Ovary (tissue), 10 donors: ENCODE measurements at places on chromosomes 2 and 18. TPM values are rescaled to one million over a fixed set of nuclear protein-coding genes. Genes with fewer than 3 reads are reported as not detected.

Gene ABCG5
- not detected for total RNA-seq

Gene ZNF804A
- 0.25 TPM for total RNA-seq

Gene G6PC2
- total RNA-seq: not detected

Gene PLCL1
- total RNA-seq: 17.9 TPM

Gene CROCC2
- total RNA-seq: 6.1 TPM

Gene EPB41L3
- 58.1 TPM for total RNA-seq

Gene TMX3
- 40.2 TPM for total RNA-seq

DNA sequence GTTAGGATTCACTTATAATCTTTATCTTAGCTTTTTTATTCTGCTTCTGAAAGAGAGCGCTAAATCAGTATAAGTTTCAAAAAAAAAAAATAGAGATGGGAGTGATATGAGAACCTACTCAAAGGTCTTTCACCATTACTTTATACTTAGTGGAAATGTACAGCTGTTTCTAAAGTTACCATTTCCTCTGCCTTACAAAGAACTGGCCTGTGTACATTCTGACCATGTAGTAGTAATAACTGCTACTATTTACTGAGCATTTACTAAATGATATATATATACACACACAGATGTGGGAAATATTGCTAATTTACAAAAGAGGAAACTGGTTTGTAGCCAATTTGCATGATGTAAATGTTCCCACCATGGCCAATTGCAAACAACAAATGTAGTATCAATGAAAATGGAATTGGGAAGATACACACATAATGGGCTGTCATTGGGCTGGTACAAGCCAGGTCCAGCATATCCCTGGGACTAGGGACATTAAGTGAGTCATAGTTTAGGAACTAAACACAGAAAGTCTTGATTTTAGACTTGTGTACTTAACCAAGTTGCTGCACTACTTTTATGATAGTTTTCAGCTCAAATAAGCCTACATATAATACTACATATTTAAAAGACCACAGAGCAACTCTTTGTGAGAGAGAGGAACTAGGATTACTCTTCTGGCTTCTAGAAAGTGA, 67.1 kb downstream of the DYNC1I2 start:
- DNase-seq: no peak

DNA sequence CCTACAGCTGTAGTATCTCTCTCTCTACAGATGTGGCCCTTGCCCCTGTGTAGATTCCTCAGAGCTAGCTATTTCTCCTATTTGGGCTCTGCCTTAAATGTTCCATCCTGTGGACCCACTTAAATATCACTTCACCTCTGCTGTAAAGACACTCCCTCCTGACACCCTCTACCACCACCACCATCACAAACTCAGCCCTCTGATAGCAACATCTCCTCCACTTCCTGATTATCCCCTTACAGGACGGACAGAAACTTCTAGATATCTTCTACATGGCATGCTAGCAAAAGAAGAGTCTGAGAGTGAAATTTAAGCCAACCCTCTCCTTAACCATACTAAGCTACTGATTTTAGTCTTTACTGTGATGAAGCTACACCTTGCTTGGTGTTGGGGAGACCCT, 3.2 kb upstream of the MAPRE2 start:
- no peak for DNase-seq

DNA sequence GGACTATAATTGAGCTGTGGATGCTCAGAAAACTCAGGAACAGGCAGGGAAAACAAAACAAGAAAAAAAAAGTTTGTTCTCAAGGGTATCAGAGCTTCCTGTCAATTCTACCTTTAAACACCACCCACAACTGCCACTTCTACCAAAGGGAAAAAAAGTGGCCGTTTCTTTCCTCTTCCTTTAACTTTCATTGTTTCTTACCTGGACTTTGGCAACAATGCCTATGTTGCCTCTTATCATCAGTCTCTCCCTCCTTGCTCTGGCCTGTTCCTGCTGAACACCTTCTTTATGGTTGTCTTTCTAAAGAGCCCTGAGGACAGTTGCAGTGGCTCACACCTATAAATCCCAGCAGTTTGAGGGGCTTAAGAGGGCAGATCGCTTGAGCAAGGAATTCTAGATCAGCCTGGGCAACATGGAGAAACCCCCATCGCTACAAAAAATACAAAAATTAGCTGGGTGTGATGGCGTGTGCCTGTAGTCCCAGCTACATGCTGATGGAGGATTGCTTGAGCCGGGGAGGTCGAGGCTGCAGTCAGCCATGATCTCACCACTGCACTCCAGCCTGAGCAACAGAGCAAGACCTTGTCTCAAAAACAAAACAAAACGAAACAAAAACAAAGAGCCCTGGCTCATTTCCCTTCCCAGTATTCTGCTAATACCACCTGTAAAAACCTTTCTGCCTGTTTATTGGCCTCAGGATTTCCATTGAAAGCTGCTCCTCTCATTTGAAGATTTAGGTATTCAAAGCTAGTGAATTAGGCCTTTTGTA, 18.0 kb upstream of the NR4A2 start:
- no peak for DNase-seq

DNA sequence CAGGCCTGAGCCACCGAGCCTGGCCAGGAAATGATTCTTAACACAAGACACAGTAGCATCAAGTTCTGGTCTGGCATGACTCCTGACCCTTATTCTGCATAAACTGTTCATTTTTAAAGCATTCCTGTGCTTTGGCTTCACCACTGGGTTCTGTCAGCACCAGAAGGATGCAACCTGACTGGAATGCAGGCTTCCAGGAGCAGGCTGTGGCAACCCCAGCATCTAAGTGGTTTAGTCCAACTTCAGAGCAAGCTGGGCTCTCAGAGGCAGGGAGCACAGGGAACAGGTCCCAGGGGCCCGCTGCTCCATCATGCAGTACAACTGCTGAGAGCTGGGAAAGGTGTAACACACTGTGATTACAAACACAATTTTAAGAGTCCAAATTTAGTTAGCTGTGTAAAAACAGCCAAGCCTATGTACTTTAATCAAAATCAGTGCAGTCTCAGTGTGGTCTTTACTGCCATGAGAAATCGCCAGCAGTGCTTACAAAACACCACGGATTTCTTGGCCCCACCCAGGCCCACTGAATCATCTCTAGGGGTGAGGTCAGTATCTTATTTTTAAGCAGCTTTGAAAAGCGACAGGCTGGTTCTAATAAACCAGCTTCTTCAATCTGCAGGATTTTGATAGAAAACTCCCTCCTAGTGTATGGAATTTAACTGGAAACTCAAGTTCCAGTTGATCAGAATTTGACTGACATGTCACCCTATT, 44.4 kb upstream of the TMEM182 start:
- no peak for DNase-seq

DNA sequence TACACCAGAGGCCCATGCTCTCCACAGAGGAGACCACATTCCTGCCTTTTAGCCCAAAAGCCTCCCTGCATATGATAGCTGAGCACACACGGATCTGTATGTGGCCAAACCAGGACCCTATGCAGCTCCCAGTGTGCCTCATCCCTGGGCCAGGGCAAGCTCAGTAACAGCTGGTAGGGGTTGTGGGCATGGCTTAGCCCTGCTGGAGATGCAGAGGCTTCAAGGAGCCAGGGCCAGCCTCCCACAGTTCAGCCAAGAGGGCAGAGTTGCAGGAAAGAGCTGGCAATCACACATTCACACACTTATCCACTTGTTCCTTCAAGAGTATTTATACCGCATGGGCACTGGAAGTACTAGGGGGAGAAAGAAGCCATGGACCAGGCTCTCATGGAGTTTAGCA, 1.6 kb upstream of the LIMS2 start:
- DNase-seq: no peak

GRCh38 chr2:20668451-20668850, 1.5 kb downstream of the GDF7 start:
- no peak for DNase-seq

DNA sequence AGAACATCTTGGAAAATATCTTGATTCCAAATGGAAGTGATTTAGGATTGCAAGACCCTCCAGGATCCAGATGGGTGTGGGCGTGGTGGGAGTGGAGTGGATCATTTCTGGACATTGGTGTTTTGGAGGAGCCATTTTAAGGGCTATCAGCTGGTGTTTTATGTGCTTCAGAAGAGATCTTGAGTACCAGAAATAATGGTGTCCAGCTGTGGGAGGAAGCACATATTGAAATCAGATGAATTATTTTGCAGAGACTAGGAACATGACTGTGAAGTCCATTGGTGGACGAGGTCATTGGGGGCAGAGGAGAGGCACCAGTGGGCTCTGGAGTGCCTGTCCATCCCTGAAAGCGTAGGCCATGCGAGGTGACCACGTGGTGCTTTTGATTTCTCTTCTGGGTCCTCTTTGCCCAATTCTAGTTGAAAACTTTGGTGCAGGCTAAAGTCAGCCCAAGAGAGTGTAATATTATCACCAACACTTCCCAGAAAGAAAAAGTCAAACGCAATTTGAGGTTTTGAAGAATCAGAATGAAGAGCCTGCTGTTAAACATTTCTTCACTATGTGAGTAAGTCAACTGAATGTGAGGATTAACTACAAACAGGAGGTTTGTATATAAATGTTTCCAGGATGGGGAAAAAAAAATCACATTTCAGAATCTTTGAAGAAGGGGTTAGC, 31.6 kb downstream of the RNF144A start:
- DNase-seq: no peak

DNA sequence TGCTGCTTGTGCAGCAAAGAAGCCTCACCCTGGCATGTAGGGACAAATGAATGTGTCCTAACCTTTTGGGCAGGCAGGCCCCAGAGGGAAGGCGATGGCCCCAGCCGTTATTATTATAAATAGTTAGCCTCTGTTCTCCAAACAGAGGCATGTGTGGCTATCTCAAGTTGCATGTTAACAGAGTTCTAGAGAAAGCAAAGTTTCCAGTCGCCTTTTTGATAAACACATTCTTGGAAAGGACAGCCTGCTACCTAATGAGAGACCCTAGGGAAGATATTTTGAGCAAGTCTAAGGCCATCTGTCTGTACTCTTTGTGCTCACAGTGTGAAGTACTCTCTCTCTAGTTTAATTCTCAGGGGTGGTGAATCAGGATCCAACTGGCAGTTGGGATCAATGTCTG, 97.4 kb upstream of the FHL2 start:
- no peak for DNase-seq

GRCh38 chr2:86302320-86302719, 35.1 kb downstream of the REEP1 start:
- no peak for DNase-seq

DNA sequence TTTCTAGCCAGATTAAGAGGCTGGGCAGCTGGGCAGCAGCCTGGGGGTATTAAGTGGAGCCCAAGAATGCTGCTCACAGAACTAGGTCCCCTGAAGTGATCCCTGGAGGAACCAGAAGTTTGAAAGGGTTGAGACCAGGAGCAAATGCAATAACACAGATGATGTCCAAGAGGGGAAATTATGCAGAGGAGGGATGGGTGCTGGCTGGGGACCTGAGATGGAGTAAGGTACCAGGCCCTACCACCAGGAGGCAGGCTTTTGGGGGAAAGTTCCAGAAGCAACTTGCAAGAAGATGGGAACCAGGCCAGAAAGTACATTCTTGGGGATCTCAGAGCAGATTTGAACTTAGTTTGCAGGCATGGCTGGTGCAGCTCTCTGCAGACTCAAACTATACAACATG, 175.1 kb downstream of the NCK2 start:
- DNase-seq: no peak

DNA sequence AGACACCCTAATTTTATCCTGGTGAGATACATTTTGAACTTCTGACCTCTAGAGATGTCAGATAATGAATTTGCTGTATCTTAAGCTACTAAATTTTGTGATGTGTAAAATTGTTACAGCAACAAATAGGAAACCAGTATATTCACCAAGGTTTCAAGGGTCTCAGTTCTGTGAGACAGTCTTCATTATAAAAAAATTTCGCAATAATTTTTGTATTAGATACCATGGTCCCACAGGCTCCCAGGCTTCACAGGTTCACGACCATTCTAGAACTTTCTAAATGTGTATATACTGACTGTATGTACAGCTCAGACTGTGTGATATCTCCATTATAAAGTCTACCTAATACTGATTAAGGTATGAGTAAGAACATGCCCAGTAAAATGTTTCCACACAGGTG, 181.4 kb downstream of the ZNF804A start:
- no peak for DNase-seq

GRCh38 chr2:127515383-127515915, 10.8 kb downstream of the IWS1 start:
- no peak for DNase-seq

- DNase-seq: no peak
Observed at GRCh38 chr18:59885579-59886163, 14.1 kb upstream of the PMAIP1 start.

GRCh38 chr2:150919901-150920300, 341.8 kb downstream of the RBM43 start:
- no peak for DNase-seq

GRCh38 chr2:147789720-147790119, 55.1 kb upstream of the ACVR2A start:
- no peak for DNase-seq

DNA sequence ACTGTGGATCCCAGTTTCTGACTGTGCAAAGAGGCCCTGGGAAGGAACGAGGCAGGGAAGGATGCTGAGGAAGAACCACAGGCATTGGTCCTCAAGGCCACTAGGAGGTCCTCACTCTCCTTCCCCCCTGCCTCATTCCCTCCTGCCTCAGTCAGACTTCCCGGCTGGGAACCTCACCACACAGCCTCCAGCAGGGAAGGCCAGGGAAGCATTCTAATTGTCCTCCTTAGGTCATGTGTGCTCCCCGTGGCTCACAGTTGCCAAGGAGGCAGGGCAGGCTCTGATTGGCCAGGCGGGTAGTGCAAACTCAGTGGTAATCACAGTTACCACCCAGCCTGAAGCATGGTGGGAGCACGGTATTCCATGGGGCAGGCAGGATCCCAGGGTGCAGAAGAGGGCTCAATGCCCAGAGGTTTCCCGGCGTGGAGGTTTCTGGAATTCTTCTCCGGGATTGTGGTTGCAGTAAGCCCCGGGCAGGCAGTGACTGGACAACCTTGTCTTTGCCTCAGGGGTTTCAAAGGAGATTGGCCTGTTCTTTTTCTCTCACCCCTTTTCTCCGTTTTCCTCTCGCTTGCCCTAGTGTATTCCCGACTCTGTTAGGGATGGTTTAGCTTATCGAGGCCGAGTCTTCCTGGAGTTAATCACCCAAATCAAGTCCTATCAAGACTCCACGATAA, 27.1 kb downstream of the FER1L5 start:
- no peak for DNase-seq

DNA sequence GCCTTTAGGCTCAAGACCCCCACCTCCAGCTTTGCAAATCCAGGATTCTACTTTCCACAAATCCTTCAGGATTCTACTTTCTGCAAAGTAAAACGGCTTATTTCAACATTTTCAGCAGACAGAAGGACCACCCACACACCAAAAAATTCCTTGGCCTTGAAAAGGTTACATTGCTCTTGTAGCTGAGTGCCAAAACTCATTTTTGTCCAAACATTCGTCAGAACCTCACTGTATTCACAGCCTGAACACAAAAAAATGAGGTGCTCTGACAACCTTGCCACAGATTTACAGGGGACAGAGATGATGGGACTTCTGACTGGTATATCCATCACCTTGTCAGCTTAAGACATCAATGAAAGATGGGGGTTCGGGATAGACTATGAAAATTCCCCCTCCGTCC, 63.0 kb upstream of the COX7A2L start:
- DNase-seq: no peak

- DNase-seq: no peak
Observed at GRCh38 chr18:22921772-22922171, 11.4 kb upstream of the RBBP8 start.
